ENCODE measurements at places on chromosomes 6 and 20.

GRCh38 chr6:43243664-43244321 lies 512 bp downstream of the TTBK1 start:
- no peak for DNase-seq

GRCh38 chr20:62285722-62286121 lies 17.1 kb upstream of the ADRM1 start:
- no peak for DNase-seq

- no peak for DNase-seq
These were observed 136.4 kb upstream of the PTPN1 start for GRCh38 chr20:50373674-50374286.

- DNase-seq, result no peak
These were observed 73.6 kb upstream of the TIAM2 start for GRCh38 chr6:154921482-154921881.

- no peak for DNase-seq
These were observed 41.1 kb downstream of the PPP1R3G start for GRCh38 chr6:5126214-5126613.

- peak; percentile 69 for DNase-seq
These were observed 31.1 kb downstream of the PLG start for GRCh38 chr6:160733050-160733646.

DNA sequence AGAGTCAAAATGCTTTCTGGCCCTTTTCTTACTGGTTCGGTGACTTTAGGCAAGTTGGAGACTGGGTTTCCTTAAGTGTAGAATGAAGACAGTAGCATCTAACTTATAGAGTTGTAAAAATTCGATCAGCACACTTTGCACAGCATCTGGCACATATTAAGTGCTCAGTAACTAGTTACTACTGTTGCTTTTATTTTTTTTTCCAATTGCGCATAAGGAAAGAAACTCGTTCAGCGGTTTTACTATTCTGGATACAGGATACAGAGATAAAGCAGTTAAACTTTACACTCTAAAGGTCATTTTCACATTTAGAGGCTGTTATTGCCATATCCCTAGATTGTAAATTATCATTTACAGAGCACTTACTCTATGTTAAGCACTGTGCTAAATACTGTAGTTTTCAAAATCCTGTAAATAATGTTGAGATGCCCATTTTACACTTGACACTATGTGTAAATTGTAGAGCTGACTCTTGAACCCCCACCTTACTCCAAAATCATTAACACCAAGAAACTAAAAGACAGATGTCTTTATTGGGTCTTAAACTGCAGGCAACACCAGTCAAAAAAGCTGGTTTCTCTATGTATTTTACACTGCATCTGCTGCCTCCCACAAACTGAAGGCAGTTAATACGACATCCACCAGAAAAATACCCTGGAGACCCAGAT lies 886 bp downstream of the ROMO1 start:
- DNase-seq, result no peak

DNA sequence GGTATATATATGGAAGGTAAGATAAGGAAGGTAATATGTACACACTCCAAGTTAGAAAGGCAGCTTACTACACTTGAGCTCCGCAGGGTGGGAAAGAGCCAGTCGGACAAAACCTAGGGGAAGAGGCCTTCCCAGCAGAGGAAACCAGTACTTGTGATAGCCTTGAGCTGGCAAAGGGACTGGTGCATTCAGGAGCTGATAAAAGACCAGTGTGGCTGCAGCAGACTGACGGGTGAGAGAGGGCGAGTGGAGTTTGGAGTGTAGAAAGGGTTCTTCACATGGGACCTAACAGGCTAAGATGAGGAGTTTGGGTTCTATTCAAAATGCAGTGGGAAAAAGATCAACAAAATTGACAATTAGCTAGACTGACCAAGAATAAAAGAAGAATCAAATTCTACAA lies 49.3 kb upstream of the KIF13A start:
- no peak for DNase-seq

- peak; percentile 15 for DNase-seq
These were observed 49.0 kb downstream of the CPXM1 start for GRCh38 chr20:2751347-2751877.

DNA sequence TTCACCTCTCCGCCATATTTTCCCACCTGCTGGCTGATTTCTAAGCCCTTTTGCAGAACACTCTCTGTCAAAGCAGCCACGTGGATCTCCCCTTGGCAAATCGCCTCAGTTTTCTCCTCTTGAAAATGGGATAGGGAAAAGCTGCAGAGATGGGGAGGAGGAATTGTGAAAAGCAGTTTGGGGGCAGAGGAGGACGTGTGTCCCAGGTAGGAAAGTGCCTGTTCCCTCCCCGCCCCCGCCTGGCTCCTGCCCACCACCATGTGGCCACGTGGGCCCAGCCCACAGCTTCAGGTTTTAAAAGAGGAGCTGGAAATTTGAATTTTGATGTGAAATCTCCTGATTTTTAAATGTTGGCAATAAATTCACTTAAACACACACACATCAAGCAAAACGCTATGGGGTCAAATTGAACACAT lies 3.6 kb upstream of the CEBPB start:
- no peak for DNase-seq

DNA sequence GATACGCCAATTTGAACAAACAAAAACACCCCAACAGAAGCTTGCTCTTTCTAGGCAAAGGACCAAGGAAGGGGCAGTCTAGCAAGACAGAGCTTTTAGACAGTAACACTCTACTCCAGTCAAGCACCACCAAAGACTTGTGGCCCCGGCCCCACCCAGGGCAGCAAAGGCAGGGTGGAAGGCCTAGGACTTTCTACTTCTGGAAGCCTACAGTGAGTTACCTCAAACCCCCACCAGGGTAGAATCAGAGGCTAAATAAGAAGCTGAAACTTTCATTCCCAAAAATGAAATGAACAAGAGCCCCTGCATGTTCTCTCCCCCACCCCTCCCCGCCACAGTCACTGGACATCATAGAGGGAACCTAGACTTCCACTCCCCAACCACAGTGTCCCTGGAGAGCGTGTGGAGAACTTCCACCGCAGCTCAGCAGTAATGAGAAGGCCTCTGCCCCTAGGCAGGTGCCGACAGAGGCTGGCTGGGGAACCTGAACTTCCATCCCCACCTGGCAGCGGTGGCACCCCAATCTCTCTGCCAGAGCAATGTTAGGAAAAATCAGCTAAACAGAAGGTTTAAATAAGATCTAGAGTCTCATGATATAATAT lies 40.0 kb downstream of the KATNA1 start:
- DNase-seq, result no peak

- no peak for DNase-seq
These were observed 1.6 kb upstream of the RPF2 start for GRCh38 chr6:110980227-110980626.

DNA sequence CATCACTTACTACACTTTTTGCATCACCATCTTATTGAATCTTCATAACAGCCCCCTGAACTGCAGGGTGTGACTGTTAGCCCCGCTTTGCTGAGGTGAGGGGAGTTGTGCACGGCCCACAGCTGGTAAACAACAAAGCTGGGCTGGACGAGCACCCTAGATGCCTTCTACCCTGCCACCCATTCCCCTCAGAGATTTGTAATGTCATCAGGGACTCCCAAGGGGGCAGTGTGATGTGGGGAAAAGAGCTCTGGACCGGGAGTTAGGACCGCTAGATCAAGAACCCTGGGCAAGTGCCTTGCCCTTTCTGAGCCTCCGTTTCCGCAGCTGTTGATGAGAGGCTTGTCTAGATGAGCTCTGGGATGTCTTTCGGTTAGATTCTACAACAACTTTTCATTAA lies 20.9 kb downstream of the PKIG start:
- no peak for DNase-seq

- DNase-seq, result peak; percentile 83
These were observed 53.3 kb upstream of the KLHL31 start for GRCh38 chr6:53718597-53719460.

GRCh38 chr20:15032352-15032622 lies 694.9 kb upstream of the FLRT3 start:
- no peak for DNase-seq

DNA sequence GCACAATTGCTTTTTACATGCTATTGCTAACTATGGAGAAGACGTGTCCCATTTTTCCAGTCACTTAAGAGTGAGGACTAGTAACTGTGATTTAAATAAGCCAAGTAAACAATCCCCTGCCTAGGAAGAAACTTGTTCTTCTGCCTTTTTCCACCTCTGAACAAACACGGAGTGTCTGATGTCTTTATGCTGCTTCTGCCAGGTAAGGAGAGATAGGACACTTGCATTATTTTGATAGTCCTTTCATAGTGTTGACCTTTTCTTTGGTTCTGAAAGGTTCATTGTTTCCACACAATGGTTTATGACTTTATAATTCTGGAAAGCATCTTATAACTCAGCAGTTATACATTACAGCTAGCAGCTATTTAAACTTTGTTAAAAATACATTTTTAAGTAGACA lies 8.4 kb downstream of the LRP11 start:
- no peak for DNase-seq

- peak; percentile 12 for DNase-seq
These were observed at the start of gene CLIC5 for GRCh38 chr6:46015119-46015968. CLIC5 (minus strand) TSS chr6:46015860; CDS start chr6:46015542, 318 bp downstream.

GRCh38 chr6:3159805-3160781 lies 2.7 kb upstream of the TUBB2A start:
- no peak for DNase-seq

GRCh38 chr6:106966671-106967640 lies 7.6 kb downstream of the CD24 start:
- no peak for DNase-seq

DNA sequence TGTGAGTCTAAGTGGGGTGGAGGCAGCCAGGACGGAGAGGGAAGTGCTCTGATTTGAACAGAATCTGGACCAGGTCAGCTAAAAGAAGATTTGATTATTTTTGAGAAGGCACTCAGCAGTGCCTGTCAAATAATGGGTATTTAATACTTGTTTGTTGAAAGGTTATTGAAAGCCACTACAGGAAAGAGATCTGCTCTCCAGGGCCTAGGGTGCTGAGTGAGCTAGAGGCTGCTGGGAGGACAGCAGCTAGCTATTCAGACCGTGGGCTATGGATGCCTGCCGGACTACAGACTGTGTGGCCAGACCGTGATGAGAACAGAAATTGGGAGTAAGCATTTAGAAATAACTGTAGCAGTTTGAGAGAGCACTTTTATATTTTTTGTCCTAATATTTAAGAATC lies 8.8 kb downstream of the SLC35F1 start:
- no peak for DNase-seq

DNA sequence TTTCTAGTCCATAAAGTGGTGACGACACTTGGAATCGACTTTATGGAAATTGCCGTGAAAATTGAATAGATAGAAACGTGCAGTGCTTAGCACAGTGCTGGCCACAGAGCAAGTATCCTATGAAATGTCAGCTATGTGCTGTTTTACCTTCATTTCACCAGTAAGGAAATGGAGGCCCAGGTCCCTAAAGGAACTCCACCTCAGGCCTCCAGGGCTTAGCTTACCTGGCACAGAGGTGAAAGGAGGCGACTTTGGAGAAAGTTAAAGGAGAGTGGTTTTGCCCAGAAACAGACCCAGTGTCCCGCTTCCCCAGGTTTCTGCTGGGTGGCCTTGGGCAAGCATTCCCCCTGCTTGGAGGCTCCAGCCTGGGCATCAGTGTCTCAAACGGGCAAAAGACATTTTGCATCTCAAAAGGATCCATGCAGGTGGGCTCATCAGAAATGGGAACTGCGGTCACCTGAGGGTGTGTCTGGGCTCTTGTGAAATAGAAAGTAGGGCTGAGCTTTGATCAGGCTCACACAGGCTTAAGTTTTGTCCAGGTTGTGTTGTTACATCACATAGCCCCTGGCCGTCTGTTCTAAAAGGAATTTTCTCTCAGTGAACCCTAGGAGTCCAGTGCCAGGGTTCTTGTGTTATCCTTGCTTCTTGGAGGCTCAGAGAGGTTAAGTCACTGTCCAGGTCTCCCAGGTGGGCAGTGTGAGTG lies 6.8 kb upstream of the TULP1 start:
- no peak for DNase-seq
